ENCODE measurements at places on chromosomes 1 and 21. TPM values are rescaled to one million over a fixed set of nuclear protein-coding genes. Genes with fewer than 3 reads are reported as not detected.

Gene AMY2A
- total RNA-seq, result not detected

GRCh38 chr1:55333461-55333860 is 118.3 kb upstream of the USP24 start:
- no peak for DNase-seq

DNA sequence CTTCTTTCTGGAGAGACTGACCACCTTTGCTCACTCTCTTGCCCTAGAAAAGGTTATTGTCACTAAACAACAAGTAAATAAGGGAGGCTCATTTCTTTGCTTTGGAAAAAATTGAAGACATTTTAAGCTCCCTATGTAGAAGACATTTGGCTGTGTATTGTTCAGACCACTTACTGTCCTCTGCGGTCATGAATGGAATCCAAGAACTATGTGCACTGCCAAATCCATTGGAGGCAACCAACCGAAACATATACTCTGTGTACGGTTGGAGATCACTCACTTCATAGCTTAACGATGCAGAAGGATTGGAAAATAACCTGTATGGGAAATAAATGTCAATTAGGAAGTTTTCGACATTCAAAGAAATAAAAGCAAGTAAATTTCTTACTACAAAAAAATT is 332.8 kb downstream of the KCTD3 start:
- DNase-seq, result no peak

DNA sequence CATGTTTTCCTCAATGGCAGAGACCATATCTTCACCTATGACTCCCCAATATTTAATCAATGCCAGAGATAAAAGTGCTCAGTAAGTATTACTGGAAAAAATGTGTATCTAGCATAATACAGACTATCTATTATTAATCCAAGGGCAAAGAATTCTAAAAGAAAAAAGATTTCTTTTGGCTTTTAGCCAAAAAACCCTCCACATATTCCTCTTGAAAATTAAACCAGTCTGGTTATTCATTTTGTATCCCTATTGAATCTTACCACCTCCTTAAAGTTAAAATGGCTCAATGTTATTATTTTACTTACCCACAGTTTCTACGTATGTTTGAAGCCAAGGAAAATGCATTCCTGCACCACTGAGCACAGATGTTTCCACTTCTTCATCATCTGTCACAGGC is 1.6 kb downstream of the TAF1A start:
- DNase-seq, result no peak

DNA sequence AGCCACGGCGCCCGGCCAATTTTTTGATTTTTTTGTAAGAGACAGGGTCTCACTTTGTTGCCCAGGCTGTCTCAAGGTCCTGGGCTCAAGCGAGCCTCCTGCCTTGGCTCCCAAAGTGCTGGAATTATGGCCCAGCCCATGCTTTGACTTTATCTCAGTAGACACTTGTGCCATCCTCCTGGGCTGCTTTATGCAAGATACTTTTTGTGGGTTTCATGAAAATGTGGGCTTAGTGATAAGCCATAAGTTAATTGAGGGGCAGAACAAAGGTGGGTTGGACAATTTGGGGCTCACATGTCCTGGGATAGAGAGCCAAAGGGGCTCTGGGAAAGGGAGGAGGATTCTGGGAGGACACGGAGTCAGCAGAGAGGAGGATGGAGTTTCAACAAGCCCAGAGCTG is 22.0 kb downstream of the ALPL start:
- DNase-seq, result no peak

Gene CLEC20A
- total RNA-seq, result not detected

Gene OR2G6
- not detected for total RNA-seq
